ENCODE measurements at places on chromosomes 1 and 21.

DNA sequence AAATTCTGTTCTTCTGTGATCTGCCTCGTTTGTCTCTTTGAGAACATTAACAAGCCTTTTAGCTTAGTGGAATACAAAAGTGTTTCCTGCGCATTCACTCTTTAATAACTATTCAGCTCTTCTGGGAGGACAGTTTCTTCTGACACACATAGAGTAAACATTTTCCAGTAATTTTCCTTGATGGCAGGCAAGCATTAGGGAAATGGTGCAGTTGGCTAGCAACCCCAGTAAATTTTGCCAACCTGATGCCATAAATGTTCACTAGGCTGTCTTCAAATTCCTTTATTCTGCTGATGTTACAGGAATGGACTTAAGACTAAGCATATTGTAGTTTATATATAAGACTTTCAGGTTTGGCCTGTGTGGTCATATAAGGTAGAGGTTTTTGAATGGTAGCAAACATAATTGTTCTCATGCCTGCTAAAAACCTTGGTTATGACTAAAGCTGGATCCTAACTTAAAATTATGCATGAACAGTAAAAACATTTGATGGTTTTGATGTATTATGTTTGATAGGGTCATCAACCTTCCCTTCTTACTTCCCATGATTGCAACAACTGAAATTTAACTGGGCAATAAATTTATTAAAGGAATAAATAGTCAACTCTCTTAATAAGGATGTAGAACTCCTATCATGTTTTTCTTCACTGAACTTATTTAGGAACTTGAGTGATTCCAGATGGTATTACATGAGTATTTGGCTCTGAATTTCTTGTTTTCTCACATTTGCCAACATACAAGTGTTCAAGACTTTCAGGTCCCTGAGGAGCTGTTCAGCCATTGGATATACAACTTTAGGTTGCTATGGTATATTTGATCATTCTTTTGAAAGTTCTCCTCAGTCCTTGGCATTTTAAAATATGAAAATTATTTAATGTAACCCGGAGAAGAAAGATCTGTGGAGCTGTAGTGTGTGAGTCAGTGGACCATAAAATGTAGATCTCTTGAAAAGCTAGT is 223.4 kb downstream of the FMN2 start:
- DNase-seq: peak; percentile 22

DNA sequence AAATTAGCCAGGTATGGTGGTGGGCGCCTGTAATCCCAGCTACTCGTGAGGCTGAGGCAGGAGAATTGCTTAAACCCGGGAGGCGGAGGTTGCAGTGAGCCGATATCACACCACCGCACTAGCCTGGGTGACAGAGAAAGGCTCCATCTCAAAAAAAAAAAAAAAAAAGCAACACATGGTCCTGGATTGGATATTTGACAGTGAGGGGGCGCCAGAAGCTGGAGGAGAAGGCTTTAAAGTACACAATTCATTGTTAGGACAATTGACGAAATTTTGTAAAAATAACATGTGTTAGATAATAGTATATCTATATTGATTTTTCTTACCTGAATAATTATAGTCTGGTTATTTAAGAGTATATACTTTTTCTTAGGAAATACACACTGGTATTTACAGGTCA is 50.2 kb upstream of the USP25 start:
- DNase-seq: no peak

GRCh38 chr1:84236256-84236655 is 65.3 kb upstream of the SAMD13 start:
- DNase-seq: no peak

DNA sequence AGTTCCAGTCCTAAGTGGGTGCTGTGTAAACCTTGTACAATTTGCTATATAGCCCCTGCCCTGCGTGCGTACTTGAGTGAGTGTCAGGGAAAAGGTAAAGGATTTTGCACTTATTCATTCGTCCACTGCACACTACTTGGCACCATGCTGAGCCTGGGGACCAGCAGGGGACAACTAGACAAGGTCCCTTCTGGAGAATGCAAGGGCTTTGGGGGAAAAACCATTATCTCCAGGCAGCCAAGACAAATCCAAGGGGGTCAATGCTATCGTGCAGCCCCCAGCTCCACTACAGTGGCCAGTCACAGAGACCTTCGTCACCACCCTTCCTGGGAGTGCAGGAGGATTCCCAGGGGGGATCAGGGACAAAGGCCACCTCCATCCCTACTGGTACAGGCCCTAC is 39.7 kb downstream of the MATN1 start:
- DNase-seq: no peak

DNA sequence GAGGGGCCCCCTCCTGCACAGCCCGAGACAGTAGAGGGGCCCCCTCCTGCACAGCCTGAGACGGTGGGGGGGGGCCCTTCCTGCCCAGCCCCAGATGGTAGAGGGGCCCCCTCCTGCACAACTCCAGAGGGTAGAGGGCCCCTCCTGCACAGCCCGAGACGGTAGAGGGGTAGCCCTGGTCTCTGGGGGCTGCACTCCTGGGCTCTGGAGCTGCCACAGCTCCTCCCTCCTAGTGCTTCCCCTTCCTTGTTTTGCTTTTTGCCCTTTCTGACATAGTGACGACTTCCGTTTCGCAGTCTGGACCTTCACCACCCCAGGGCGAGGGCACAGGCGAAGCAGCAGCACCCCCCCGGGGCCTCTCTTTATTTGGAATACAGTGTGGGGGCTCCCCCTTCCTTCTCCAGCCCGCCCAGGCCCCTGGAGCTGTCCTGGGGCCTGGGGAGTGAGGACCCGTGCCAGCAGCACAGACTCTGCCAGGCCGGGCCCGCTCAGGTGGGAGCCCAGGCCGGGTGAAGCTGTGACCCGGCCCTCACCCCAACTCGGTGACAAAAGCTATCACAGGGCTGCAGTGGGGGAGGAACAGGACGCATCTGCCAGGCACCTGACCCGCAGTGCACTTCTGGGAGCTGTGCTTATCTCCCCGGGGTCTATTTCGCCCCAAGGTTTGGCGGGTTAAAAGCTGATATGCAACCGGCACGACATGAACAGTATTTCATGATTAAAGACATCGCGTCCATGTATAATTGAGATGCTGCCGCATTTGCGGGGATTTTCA is 1.1 kb upstream of the PRXL2B start:
- DNase-seq: no peak
